Sigmoid colon (tissue), 7 donors: ENCODE measurements at places on chromosomes 13 and 19. TPM values are rescaled to one million over a fixed set of nuclear protein-coding genes. Genes with fewer than 3 reads are reported as not detected.

Gene COX6B2
- polyA plus RNA-seq: 3.8 TPM

Gene TRPC4
- 0.64 TPM for polyA plus RNA-seq

Gene WDR62
- polyA plus RNA-seq: under 0.01 TPM

Gene ZNF135
- polyA plus RNA-seq: 0.60 TPM

Gene PAF1
- 40.5 TPM for polyA plus RNA-seq

Gene OR7D2
- polyA plus RNA-seq: not detected

Gene NDFIP2
- polyA plus RNA-seq: 52.2 TPM

Gene ZNF433
- polyA plus RNA-seq: 3.2 TPM

Gene IGFL3
- not detected for polyA plus RNA-seq

Gene TSSK6
- polyA plus RNA-seq: 1.2 TPM

Gene POP4
- polyA plus RNA-seq: 68.5 TPM

Gene DYRK1B
- 6.6 TPM for polyA plus RNA-seq

Gene C3
- polyA plus RNA-seq: 66.7 TPM

Gene ZFR2
- polyA plus RNA-seq: not detected

Gene EXOSC5
- polyA plus RNA-seq: 11.6 TPM

Gene ZNF20
- 3.2 TPM for polyA plus RNA-seq

Gene NR2C2AP
- polyA plus RNA-seq: 8.3 TPM

Gene EMC10
- polyA plus RNA-seq: 34.2 TPM

Gene TYROBP
- polyA plus RNA-seq: 211 TPM

Gene CCNA1
- polyA plus RNA-seq: not detected

Gene F10
- 2.4 TPM for polyA plus RNA-seq

Gene SLC1A6
- polyA plus RNA-seq: not detected

Gene SLC1A5
- polyA plus RNA-seq: 122 TPM

Gene GFY
- polyA plus RNA-seq: not detected

Gene RNF113B
- not detected for polyA plus RNA-seq

Gene POGLUT2
- 2.7 TPM for polyA plus RNA-seq

Gene ZNF571
- polyA plus RNA-seq: 2.1 TPM

Gene CGB3
- not detected for polyA plus RNA-seq

Gene FKBP8
- polyA plus RNA-seq: 234 TPM

Gene APOC1
- polyA plus RNA-seq: 46.2 TPM

Gene ZNF763
- 3.3 TPM for polyA plus RNA-seq

Gene ZSCAN18
- 5.8 TPM for polyA plus RNA-seq

Gene CIC
- polyA plus RNA-seq: 42.1 TPM

Gene CD22
- 4.8 TPM for polyA plus RNA-seq

Gene CALR3
- polyA plus RNA-seq: not detected

Gene RNF225
- 0.07 TPM for polyA plus RNA-seq

Gene JSRP1
- polyA plus RNA-seq: not detected

Gene SIGLEC5
- not detected for polyA plus RNA-seq

Gene EPSTI1
- polyA plus RNA-seq: 27.8 TPM

Gene C19orf67
- not detected for polyA plus RNA-seq

Gene CYP4F22
- 0.07 TPM for polyA plus RNA-seq

Gene RFPL4A
- polyA plus RNA-seq: not detected

Gene FFAR2
- 0.92 TPM for polyA plus RNA-seq

Gene TMEM38A
- polyA plus RNA-seq: 2.3 TPM

Gene LGALS14
- not detected for polyA plus RNA-seq

Gene C13orf46
- 0.23 TPM for polyA plus RNA-seq

Gene CERS4
- 18.6 TPM for polyA plus RNA-seq

Gene TJP3
- polyA plus RNA-seq: 168 TPM
